ENCODE measurements at places on chromosomes 3 and 15.

- DNase-seq: peak; percentile 30
These were observed 6.4 kb upstream of the C15orf39 start for GRCh38 chr15:75195122-75195765.

DNA sequence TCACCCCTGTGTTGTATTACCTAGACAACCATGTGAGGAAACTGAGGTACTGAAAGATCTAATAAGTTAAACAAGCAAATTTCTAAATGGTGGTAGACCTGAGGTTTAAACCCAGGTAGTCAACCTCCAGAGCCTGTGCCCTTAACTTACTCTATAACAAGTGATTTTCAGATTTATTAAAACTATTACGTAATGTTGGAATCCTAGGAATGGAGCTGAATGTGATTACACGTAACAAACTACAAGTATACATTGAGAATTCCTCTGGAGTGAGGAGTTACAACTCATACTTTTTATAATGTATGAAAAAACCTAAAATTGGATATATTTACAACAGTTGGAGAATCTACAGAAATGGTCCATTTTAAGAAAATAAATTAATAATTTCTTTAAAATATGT lies 18.0 kb downstream of the FAM98B start:
- no peak for DNase-seq

DNA sequence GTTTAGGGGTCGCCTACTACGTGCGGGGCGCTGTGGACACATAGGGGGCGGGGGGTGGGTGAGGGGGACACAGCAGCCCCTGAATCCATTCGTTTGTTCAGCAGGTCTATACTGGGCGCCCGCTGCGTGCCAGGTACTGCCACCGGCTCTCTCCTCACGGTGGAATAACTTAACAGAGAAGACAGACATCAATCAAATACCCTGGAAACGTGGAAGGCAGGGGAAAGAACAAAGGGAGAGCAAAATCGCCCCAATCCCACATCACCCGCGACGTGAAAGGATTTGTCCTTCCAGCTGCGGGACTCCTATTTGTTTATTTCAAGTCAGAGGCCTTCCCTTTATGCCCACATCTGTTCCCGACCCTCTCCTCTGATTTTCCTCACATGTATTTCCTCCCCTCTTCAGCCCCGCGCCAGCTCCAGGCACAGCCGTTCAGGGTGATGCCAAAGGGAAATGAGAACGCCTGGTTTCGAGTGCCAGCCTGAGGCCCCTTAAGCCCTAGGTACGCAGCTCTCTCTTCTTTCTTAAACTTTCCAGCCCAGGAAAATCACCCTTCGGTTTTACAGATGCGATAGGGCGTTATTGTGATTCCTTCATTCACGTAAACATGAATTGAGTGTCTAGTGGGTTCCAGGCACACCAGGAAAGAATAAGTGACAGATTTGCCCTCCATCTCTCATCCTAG lies 726 bp upstream of the PROK2 start:
- DNase-seq: no peak

- DNase-seq: no peak
These were observed 74.9 kb downstream of the DAPK2 start for GRCh38 chr15:63971427-63971805.

- no peak for DNase-seq
These were observed 12.2 kb upstream of the HES1 start for GRCh38 chr3:194123726-194124125.

DNA sequence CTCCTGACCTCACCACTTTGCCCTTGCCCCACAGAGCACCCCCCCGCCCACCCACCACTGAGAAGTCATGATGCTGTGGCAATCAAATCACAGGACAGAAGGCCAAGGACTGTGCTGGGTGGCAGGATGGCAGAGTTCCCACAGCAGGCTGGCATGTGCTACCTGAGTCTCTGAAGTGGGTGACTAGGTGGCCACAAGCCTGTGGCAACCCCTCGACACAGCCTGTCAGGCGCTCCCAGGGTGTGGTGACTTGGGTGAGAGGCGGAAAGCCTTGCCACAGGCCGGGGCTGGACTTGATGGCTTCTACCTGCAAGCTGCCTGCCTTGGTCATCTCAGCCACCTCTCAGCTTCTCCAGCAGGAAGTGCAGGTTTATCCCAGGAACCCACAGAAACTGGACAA lies 15.6 kb upstream of the DUSP7 start:
- no peak for DNase-seq

DNA sequence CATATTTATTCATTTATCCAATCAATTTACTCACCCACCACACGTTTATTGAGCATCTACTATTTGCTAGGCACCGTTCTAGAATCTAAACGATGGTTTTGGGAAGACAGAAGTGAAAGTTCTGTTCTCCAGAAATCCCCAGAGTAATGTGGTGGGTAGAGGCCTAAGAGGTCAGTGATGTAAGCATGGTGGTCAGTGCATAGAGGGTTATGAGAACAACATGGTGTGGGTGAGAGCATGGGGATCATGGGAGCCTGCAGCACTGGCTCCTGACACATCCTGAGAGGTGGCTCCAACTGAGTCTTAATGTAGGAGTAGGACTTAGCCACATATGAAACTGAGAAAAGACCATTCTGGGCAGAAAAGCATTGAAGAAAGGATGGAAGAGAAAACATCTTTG lies 85.3 kb upstream of the TNFAIP8L3 start:
- DNase-seq: no peak

- no peak for DNase-seq
These were observed 67.7 kb downstream of the CERS3 start for GRCh38 chr15:100461049-100461448.

DNA sequence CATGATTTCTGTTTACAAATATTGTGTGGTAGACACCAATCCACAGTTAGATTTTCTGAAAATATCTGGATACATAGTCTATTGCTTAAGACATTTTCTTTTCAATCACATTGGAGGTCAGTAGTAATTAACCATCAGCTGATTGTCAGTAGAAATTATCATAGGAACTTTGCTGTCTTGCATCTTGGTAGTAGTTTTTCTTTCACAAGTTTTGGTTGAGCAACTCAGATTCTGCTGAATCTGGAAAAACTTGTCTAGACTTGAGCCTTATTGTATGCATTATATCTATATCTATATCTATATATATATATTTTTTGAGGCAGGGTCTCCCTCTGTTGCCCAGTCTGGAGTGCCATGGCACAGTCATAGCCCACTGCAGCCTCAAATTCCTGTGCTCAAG lies 4.0 kb downstream of the RAB11A start:
- no peak for DNase-seq

DNA sequence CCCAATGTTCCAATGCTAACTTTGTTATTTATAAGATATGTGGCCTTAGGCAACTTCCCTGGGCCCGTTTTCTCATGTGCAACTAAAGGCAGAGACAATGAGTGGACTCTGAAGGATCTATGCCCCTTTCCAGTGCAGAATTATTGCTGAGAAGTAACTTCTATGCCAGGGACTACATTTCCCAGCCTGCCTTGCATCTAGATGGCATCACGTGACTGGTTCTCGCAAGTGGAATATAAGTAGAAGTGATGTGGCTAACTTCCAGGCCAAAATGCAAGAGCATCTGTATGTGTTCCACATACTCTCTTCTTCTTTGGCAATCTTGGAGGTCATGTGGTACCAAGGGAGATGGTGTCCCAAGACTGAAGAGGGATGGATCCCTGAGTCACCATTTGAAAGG lies 674.4 kb downstream of the NTRK3 start:
- DNase-seq: no peak

- no peak for DNase-seq
These were observed 13.2 kb downstream of the INO80 start for GRCh38 chr15:41102854-41103253.
